Lower lobe of right lung (tissue), 2 donors: ENCODE measurements at places on chromosomes 1 and 21. TPM values are rescaled to one million over a fixed set of nuclear protein-coding genes. Genes with fewer than 3 reads are reported as not detected.

- H3K4me3 ChIP-seq: no peak overlapping the region
- H3K27ac ChIP-seq: no peak overlapping the region
- peaks cover 16% of the 10 kb centered on the region for H3K4me1 ChIP-seq
- H3K36me3 ChIP-seq: no peaks in the 10 kb centered on the region
- no peaks in the 10 kb centered on the region for H3K27me3 ChIP-seq
Measured at GRCh38 chr21:26067836-26068594, 102.6 kb downstream of the APP start.

DNA sequence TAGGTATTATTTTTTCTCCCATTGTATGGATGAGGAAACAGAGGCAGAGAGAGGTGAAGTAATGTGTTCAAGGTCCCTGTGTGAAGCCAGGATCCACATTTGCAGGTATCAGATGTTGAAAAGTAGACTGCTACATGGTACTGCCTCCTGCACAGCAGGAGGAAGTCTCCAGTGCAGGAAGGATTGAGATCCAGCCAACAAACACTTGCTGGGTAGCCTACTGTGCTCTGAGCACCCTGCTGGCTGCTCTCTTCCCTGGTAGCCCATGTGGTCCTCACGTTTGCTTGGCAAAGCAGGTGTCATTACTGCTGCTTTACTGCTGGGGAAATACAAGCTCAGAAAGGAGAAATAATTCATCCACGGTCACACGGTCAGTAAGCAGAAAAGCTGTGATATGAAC, 21.3 kb upstream of the GRIK3 start:
- no peaks in the 10 kb centered on the region for H3K36me3 ChIP-seq
- H3K4me3 ChIP-seq: no peak overlapping the region
- no peak for DNase-seq
- peaks cover 3% of the 10 kb centered on the region for H3K27me3 ChIP-seq

YTHDF2 gene
- total RNA-seq: 70.9 TPM

PDE9A gene
- total RNA-seq: 12.8 TPM

DNA sequence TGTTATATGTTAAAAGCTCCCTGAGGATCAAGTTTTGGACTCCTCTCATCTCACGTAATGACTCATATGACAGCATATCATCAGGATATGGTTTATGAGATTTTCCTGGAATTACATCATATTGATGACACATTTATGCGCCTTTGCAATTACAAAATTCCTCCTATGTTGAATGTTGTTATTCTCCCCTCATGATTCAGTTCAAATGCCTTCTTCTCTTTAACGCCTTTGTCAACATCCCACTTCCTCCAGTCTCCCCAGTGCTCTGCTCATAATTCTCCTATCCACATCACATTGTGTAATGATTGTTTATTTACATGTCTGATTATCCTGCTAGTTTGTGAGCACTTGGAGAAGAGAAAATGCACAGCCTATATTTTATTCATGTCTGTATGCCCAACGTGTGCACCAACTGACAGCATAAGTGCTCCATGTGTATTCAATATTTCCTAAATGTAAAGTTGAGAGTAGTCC, 80.9 kb upstream of the BACH1 start:
- no peak for DNase-seq
- H3K27ac ChIP-seq: no peak overlapping the region
- no peaks in the 10 kb centered on the region for H3K4me1 ChIP-seq
- no peaks in the 10 kb centered on the region for H3K36me3 ChIP-seq
- no peak overlapping the region for H3K4me3 ChIP-seq
- H3K27me3 ChIP-seq: no peaks in the 10 kb centered on the region

HENMT1 gene
- 6.5 TPM for total RNA-seq

DNA sequence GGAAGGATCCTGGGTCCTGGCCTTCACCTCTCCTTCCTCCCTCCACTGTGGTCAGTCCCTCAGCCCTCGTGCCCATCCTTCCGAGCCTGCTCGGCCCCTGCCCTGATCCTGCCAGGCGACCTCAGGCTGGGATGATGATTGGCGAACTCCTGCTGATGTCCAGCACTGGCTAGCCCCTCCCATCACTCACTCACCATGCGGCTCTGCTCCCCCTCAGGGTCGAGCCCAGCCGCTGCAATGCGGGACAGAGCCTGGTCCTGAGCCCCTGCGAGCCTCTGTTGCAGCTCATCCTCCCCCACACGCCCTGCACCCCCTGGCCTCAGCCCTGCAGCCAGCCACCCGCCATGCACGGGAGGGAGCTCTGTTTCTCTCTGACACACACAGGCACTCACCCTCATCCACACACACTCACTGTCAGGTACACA, 100.2 kb downstream of the DMRTB1 start:
- H3K27me3 ChIP-seq: no peaks in the 10 kb centered on the region
- H3K4me1 ChIP-seq: no peaks in the 10 kb centered on the region
- H3K27ac ChIP-seq: no peak overlapping the region

DNA sequence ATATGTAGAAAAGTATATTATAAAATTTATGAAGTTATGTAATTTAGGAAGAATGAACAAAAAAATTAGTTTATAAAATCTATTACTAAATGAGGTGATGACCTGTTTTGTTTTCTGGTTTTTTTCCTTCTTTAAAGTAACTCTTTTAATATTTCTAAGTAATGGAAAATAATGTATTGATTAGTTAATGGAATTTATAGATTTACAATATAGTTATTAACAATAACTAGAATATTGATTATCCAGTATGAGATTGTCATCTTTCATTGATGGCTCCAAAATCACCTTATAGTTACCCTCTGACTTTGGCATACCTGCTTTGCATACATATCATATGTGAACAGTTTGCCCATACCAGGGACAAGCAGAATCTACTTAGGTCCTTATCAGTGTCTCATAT, 23.4 kb downstream of the CAMSAP2 start:
- peaks cover 24% of the 10 kb centered on the region for H3K36me3 ChIP-seq
- no peak overlapping the region for H3K4me3 ChIP-seq
- no peak for DNase-seq
- no peaks in the 10 kb centered on the region for H3K27me3 ChIP-seq
- H3K27ac ChIP-seq: no peak overlapping the region
